ENCODE measurements at places on chromosomes 16 and 17. TPM values are rescaled to one million over a fixed set of nuclear protein-coding genes. Genes with fewer than 3 reads are reported as not detected.

TBC1D28 gene
- total RNA-seq: not detected

KRTAP1-1 gene
- total RNA-seq: not detected

PTX4 gene
- not detected for total RNA-seq

TP53TG3F gene
- total RNA-seq: not detected

KRT12 gene
- not detected for total RNA-seq

DNA sequence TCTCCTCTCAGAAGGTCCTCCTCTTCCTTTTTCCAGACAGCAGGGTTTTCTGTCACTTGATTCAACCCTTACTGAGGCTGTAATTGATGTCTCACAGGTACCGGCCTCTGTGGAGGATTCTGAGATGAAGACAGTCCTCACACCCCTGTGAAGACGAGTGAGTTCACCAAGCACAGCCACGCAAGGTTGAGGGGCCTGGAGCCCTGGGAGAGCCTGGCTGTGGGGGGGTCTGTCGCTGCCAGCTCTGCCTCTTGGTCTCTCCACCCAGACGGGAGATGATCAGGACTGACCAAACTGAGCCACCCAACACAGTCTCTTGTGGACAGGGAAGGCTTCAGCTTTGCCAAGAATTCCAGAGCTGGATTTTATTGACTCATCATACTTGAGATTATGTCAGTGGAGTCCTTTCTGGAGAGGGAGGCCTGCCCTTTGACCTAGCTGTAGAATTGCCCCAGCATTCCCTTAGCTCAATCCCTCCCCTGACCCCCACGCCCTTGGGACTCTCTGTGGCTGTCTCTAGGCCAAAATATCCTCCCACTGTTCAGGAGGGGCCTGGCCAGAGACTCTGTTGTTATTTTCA, 51.1 kb upstream of the CRHR1 start:
- no peak for DNase-seq

DNA sequence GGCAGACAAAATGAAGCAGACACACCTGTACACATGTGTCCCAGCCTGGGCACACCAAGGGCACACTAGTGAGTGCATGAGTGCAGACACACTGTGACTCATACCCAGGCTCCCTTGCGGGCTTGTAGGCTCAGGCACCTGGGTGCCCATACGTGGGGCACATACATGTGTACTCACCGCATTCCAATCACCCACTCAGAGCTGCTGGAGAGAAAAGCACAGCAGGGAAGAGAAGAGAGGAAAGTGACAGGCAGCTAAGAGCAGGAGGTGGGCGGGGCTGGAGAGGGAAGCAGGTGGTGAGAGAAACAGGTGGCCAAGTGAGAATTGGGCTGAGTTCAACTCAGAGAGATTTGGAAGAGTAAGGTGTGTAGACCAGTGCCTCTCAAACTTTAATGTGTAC, 54.0 kb downstream of the TMEM132E start:
- no peak for DNase-seq

DNA sequence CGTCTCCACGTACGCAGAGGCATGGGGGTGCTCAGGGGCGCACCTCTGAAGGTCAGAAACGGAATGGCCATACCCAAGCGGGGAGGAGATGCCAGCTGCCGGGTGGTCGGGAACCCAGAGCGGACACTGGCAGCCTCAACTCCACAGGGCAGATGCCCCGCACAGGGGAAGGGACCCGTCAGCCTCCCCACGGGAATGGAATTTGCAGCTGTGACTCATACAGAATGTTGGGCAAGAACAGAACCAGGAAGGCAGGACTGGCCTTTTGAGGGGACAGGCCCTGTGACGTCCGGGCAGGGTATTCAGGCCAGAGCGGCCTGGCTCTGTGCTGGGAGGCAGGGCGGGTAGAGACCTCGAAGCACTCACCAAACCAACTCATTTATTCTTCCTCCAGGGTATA, 7.5 kb downstream of the TK1 start:
- no peak for DNase-seq

GRCh38 chr16:50247123-50247905, 19.0 kb upstream of the ADCY7 start:
- DNase-seq: no peak

DNA sequence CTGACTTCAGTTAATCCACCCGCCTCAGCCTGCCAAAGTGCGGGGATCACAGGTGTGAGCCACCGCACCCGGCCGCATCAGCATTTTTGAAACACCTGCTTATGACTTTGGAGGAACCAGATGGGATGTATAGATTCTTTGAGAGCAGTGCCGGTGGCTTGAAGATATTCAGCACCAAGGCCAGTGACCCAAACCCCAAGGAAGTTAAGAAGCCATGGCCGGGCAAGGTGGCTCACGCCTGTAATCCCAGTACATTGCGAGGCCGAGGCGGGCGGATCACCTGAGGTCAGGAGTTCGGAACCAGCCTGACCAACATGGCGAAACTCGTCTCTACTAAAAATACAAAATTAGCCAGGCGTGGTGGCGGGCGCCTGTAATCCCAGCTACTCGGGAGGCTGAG, 43.9 kb downstream of the TRARG1 start:
- no peak for DNase-seq

DNA sequence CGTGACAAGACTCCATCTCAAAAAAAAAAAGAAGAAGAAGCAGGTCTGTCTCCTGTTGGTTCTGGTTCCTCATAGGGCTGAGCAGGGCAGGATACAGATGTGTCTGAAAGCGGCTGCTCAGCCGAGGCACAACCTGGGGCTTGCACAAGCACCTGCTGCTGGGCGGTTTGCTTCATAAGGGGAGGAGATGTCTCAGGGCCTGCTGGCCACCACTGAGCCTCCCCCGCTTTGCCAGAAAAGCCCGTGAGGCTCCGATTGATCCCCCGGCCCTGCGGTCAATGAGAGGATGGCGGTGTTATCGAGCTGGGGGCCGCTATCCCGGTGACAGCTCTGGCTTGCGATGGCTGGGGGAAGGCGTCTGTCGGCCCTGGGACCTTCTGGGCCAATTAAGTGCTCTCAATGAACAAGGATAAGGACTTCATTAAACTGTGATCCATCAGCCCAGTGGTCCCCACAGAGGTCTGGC, 162.0 kb downstream of the SDK2 start:
- DNase-seq: no peak

- no peak for DNase-seq
Measured at GRCh38 chr16:80664226-80664625, 123.4 kb downstream of the DYNLRB2 start.

DNA sequence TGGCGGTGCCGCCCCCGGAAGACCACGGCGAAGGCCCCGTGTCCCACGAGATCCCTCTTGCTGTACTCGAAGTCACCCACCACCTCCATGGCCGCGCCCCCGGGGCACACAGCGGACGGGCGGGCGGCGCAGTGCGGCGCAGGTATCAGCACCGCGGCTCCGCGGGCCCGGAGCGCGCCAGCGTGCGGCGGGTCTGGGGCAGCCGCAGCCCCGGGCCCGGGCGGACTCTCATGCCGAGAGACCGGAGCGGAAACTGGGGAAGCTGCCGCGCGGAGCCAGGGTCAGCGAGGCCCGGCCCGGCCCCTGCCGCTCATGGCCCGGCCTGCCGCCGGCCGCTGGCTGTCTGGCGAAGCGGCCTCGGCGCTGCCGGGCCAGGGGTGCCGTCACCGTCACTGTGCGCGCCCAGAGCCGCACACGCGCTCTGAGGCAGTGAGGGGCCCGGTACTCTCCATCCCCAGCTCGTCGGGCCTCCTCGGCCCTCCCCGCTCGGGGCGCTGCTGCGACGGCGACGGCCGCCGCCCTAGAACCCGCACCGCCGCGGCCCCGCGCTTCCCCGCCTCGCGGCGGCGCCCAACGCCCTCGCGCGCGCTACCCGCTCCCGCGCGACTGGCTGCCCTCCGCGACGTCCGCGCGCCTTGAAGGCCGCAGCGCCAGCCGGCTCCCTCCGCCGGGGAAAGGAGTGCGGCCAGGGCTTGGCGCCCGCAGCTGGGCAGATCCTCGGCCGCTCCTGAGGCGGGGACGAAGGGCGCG, at the start of gene ULK2:
TSS of gene ULK2 (minus strand) at position 608 of the 750 bp plus-strand sequence. CDS start at position 89, 519 bp downstream.
- peak; percentile 14 for DNase-seq

- peak; percentile 56 for DNase-seq
Measured at GRCh38 chr17:65557349-65558310, 3.8 kb downstream of the AXIN2 start.

GRCh38 chr16:80900593-80900954, 96.2 kb upstream of the CDYL2 start:
- no peak for DNase-seq

GRCh38 chr16:89922884-89923639, at the start of gene TUBB3:
Gene TUBB3 (plus strand): TSS chr16:89923342. CDS start chr16:89923402, 60 bp downstream.
- no peak for DNase-seq

GRCh38 chr17:9936095-9936494, 31.0 kb upstream of the RCVRN start:
- DNase-seq: no peak

GRCh38 chr17:40895106-40895730, 10.2 kb upstream of the KRT20 start:
- DNase-seq: no peak

- DNase-seq: no peak
Measured at GRCh38 chr17:77344038-77344437, 203.3 kb downstream of the SEC14L1 start.

DNA sequence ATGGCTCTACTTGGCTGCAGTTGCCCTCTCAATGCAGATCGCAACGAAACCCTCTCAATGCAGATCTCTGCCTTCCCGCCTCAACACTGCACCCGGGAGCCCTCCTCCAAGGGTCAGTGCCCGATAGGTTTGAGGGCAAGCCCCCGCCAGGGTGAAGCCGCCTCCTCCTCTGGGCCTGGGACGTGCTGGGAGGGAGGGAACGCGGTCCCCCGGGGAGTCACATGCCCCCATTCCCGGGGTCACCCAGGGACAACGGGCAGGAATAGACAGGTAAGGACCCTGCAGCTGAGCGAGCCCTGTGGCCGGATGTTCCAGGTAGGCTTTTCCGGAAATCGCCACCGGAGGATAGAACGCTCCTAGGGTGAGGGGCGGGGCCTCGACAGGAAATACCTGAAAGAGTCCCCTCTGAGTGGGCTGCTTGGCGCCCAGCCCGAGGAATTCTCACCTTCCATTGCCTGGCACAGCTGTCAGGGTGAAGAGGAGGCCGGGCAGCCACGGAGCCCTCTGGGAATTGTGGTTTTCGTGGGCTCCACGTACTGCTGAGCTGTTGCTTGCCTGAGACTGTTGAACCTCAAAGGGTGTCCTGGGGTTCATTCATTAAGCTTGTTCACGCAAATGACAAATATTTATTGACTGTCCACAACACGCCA, 12.8 kb downstream of the ZNF174 start:
- no peak for DNase-seq

DNA sequence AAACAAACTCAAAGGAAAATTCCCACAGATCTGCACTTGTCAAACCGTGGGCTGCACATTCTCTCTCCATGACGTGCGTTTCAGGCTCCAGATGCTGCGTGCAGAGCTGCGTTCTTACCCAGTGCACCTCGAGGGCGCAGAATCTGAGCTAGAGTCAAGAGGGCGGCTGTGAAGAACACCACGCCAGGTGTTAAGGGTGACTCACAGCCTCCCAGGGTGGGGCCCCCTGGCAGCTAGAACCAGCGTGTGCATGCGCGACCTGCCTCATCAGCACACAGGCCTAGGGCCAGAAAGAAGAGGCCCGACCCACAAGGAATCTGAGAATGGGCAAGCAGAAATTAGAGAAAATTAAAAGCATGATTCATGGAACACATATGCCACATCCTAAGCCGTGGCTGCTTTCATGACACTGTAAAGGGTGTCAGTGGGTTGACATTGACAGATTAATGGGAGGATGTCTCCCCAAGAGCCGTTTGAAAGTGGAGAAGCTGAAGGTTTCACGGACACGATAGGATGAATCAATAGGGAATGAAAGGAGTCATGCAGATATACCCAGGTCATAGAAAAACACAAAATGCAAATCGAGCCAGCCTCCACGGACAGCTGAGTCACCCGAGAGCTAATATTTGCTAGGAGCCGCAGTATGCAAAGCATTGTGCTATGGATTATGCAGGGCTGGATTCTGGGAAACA, 29.0 kb downstream of the MARCHF10 start:
- DNase-seq: no peak

GRCh38 chr17:77494664-77495435, 354.1 kb downstream of the SEC14L1 start:
- peak; percentile 68 for DNase-seq
